ENCODE measurements at places on chromosomes 1 and 21.

GRCh38 chr1:230109895-230110667, 43.0 kb downstream of the GALNT2 start:
- DNase-seq = no peak

GRCh38 chr1:228059634-228060457, 22.7 kb upstream of the ARF1 start:
- DNase-seq = no peak

- DNase-seq = no peak
Observed at GRCh38 chr1:83626603-83627002, 372.3 kb downstream of the TTLL7 start.

GRCh38 chr1:219445864-219446263, 167.0 kb downstream of the ZC3H11B start:
- no peak for DNase-seq

GRCh38 chr21:17693801-17694200, 81.1 kb upstream of the BTG3 start:
- DNase-seq = no peak

GRCh38 chr1:47677241-47677940, 239.5 kb downstream of the FOXD2 start:
- no peak for DNase-seq

DNA sequence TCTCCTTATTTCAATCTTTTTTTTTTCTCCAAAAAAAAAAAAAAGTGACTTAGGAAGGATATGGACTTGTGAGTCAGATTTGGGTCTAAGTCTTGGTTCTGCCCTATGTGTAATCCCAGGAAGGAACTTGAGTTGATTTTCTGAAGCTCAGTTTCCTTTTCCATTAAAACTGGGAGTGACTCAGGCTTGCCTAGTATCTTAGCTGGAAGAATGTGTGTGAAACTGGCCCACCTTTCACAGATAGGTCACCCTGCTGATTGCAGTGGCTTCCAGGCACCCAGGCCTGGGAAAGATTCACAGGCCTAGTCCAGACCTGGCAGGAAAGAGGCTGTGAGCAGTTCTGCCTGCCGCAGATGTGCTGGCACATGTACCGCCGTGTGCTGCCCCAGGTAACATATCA, 218.3 kb upstream of the HOOK1 start:
- no peak for DNase-seq

DNA sequence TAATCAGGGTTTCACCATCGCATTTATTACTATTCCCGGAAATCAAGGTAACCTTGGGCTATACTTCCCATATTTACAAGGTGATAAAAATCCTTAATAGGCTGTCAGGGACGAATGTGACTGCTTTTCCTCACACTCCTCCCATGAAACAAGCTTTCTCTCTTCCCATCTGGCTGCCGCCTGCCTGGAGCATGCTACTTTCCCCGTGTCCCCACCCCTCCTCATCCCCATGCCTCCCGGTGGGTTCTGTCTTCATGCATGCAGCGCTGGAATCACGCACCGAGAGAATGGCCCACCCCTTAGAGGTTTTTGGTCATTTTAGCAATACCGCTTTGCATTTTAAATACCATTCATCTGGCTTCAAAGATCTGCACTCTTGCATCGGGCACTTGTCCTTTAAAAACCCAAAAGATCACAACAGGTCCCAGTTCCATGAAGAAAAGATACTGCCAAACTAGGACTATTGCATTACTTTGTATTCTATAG, 339.1 kb downstream of the NTNG1 start:
- DNase-seq = no peak

DNA sequence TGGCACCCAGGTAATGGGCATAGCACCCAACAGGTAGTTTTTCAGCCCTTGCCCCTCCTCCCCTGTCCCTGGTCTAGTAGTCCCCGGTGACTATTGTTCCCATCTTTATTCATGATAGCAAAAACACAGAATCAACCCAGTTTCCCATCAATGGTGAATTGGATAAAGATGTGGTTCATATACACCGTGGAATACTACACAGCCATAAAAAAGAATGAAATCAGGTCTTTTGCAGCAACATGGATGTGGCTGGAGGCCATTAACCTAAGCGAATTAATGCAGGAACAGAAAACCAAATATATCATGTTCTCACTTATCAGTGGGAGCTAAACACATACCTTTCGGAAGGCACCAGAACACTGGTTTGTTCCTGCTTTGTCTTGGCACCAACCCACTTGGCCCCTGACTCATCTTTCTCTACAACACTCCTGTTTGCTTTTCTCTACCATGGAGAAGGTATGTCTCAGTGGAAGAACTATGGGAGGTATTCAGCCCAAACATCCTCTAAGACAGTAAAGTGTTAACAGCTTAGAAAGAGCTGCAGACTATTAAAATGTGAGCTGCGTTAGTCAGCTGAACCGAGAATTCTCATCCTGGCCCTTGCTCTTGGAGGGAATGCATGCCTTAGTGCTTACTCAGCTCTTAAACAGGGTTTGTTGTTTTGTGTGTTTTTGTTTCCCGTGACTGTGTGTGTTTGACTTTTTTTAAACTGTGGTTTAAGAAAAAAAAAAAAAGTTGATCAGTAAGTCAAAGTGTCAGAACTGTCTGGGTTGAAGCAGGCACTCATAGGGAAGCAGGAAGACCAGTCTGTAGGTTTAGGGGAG, 203.0 kb downstream of the TOMM20 start:
- peak; percentile 64 for DNase-seq
